ENCODE measurements at places on chromosomes 7 and 10.

DNA sequence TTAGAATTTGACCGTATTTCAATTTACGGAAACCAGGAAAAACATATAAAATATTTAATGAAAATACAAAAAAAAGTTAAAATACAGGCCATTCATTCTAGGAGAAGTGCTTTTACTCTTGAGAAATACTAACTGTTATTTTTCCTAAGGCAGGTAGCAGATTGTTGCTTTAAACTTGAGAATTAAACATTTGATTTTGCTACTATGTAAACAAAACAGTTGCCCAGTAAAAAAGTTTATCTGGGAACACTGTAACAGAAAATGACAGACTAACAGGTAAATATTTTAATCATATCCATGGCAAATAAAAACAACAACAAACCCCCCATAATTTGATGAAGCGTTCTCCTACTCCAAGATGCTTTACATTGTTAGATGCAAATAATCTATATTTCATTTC is 350.5 kb downstream of the CRPPA start:
- no peak for DNase-seq

GRCh38 chr7:80294346-80294745 is 159.7 kb downstream of the GNAI1 start:
- no peak for DNase-seq

GRCh38 chr7:30005464-30005863 is 15.9 kb upstream of the SCRN1 start:
- DNase-seq: no peak

DNA sequence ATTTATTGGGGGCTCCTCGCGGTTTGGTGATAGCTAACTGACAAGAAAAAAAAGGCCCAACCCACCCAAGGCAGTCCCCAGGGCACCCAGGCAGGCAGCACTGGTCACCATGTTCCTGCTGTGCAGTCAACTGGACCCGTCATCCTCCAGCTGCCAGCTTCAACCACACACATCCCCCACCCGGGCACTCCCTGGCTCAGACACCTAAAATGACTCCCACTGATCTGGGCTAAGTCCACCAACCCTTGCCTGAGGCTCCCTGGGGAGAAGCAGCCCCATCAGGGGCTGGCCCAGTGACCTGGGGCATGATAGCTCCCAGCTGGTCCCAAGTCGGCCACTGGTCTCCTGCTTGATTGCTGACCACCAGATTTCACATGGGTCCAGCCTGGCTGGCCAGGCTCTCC is 161.8 kb downstream of the NRF1 start:
- no peak for DNase-seq

DNA sequence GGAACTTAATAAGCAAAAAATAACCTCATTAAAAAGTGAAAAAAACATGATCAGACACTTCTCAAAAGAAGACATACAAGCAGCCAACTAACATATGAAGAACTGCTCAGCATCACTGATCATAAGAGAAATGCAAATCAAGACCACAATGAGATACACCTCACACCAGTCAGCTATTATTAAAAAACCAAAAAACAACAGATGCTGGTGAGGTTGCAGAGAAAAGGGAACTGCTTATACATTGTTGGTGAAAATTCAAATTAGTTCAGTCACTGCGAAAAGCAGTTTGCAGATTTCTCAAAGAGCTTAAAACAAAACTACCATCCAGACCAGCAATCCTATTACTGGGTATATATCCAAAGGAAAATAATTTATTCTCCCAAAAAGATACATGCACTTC is 513.3 kb downstream of the MDFIC start:
- no peak for DNase-seq

- DNase-seq: no peak
Observed at GRCh38 chr7:2843191-2843685, 870 bp downstream of the GNA12 start.

- DNase-seq: no peak
Observed at GRCh38 chr7:25759286-25759685, 392.7 kb upstream of the NFE2L3 start.

DNA sequence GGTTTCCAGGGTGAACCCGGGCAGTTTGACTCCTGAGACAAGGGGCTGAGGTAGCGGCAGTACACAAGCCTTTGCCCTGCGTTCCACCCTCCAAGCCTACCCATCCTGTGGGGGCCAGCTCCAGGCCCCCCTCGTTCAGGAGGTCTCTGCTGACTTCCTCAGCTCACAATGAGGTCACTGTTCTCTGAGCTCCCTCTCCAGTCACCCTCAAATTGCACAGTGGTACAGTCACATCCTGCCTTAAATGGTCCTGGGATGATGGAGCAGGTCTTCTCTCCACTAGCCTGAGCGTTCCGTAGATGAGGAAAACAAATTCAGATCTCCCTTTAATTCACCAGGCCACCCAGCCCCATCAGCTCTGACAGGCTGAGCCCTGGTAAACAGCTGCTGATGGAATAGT is 90.2 kb downstream of the SH3PXD2A start:
- no peak for DNase-seq

DNA sequence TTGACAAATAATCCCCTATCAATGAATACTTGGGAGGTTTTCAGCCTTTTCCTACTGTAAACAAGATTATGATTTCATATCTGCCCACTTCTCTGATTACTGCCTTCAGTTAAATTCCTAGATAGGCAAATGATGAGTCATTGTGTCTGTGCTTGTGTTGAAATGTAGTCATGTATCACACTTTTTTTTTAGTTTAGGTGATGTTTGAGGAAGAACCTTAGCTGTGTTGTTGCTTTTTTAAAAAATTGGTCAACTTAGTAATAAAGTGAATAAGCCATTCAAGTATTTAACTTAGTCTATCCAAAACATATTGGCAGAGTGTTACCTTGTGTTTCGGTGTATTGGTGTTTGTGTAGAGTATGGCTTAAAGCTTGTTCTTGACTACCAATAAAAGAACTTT is 60.0 kb downstream of the WAC start:
- DNase-seq: no peak

- no peak for DNase-seq
Observed at GRCh38 chr10:20207653-20208052, 391.4 kb downstream of the PLXDC2 start.

- DNase-seq: no peak
Observed at GRCh38 chr10:110013630-110014293, 6.0 kb downstream of the ADD3 start.

DNA sequence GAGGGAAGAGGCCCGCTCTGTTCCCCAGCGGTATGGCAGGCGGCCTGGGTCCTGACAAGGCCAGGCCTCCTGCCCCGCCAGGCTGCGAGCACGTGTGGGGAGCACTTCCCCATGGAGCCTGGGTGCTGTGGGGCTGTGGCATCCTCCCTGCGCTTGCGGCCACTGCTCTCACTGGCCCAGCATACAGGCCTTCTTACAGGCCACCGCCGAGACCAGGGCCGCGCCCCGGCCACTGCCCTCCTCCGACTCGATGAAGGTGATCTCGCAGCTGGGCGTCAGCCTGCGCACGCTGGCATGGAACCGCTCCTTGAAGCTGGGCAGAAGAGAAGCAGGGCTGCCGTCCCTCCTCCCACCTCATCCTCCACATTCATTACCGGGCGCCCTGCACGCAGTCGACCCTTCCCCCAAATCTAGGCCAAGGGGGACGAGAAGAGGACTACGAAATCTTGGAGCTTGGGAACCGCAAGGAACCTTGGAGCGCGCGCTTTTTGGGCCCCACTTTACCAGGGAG is 3.9 kb upstream of the MYL7 start:
- DNase-seq: no peak

- DNase-seq: no peak
Observed at GRCh38 chr7:81484261-81484660, 285.6 kb downstream of the HGF start.

DNA sequence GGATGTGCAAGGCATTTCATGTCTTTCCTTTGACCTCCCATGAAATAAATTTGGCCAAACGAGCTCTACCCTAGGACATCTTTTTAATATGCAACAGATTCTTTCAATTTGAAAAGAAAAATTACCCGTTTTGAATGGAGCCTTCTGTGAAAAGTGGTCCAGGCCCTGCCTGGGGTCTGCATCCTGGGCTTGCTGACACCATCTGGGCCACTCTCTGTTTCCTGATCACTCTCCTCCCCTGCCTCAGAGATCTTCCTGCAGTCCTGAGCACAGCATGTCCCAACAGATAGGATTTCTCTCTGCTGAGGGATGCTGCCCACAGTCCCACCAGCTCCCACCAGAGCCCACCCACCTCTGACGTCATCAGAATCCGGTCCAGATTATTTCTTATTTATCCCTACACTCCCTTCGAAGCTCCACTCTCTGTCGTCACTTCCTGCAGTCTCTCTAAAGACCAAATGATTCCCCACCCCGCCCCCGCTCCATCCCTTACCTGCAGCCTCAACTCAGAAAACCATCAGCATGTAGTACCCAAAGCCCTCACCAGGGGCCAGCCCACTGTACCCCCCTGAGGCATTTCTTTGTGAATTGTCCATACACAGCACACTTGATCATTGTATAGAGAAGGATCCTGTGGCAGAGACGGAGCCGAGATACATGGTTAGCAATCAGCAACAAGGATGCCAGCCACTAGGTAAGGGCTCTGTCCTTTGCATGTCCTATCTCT is 192.1 kb upstream of the MGMT start:
- peak; percentile 79 for DNase-seq

- DNase-seq: no peak
Observed at GRCh38 chr7:23256731-23257130, 10.2 kb downstream of the GPNMB start.

DNA sequence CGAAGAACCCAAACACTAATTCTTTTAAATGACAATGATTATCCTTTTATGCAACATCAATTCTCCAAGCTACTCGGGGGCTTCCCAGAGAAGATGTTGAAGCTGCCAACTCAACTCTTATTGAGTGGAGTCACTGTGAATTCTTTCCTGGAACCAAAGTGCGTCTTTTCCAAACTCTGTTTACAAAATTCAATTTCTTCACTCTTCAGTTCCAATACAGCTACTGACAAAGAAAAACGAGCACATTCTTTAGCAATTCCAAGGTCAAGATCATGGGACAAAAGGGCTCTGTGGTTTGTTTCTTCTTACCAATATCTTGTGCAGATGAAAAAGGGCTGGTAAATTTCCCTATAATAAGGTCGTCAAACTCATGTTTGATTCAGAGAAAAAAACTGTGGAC is 74.2 kb downstream of the FAS start:
- no peak for DNase-seq

DNA sequence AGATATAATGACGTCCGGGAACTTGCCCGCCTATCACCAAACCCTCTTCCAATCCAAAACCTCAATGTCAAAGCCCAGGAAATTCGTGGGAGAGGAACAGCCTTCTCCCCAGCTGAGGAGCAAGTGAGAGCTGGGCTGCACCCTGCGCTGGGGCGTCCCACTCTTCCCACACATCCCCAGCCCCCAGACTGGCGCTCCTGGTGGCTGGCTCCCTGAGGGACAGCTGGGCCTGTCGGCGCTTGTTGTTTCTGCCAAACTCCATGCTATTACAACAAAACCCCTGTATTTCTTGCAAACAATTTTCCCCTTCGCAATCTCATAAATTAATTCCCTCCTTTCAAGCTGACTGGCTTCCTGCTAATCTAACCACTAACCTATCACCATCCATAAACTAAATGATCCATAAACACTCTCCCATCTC is 53.0 kb downstream of the GRID1 start:
- DNase-seq: no peak

DNA sequence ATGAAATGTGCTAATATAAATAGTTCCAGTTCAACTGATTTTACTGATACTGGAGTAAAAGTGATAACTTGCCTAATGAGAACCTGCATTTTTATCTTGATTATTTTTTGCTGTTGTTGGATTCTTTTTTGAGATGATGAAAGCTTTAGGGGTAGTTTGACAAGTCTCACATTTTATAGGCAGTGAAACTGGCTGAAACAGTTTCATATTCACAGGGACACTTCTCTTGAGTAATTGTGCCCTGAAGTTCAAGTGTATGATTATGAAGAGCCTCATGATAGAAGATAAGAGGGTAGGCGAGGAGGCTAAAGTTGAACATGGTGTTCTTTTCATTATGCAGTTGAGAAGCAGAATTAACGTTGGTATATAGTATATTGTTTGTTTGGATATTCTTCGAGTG is 5.1 kb downstream of the AUTS2 start:
- no peak for DNase-seq

- DNase-seq: peak; percentile 49
Observed at GRCh38 chr10:78134773-78135306, 101.2 kb downstream of the RPS24 start.

DNA sequence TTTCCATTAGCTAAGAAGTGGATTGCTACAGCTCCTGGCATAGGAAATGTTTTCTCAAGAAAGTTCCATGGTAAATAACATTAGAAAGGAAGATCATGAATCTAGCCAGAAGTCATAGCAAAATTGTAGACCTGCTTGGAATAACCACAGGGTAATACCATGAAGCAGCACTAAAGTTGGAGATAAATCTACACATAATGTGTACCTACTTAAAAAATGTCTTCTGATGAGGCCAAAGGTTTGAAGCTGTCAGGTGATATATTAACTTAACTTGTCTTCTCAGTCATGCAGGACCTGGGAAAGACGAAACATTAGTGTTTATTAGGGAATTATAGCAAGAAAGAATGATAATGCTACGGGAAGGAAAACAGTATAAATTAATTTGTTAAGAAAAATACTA is 6.3 kb downstream of the CISD1 start:
- no peak for DNase-seq

- DNase-seq: no peak
Observed at GRCh38 chr10:7093368-7093767, 317.5 kb downstream of the SFMBT2 start.

DNA sequence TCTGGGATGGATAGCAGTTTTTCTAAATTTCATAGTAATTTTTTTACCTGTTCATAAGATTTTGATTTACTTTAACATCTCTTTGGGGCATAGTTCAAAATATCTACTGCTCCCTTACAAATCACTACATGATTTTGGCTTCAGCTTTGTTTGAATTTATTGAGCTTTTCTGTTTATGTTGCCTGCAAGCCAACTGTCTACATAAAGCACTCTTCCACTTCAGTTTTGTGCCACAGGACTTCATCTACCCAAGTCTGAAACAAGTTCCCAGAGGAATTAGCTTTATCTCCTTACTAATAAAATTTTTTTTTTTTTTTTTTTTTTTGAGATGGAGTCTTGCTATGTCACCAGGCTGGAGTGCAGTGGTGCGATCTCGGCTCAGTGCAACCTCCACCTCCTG is 45.4 kb upstream of the KMT2E start:
- DNase-seq: no peak

DNA sequence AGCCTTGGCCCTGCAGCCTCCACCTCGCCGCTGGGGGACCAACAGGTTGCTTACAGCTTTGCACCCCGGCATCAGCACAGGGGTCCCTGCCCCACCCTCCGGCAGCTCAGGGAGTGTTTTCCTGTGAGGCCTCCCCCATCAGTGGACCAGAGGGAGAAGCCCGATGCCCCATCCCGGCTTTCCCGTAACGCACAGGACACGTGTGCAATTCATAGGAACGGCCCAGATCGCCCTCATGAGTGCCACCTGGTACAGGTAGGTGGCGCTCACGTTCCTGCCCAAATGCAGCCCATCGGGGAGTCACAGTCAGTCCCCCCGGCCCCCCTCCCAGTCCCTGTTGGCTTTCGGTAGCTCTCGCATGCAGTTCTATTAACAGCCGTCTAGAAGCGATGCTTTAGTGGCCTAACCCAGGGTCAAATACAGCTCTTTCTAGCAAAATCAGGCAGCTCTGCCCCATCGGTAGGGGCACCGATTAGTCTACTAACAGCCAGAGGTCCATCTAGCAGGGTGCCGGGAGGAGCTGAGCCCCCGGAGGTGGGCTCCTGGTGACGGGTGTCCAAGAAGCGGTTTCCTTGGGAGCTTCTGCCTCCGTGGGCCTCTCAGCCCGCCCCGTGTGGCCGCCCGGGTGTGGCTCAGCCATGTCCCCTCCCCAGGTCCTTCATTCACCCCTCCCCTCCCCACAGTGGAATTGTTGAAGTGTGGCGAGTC is 48.4 kb upstream of the GTF2IRD1 start:
- DNase-seq: peak; percentile 91
